ENCODE measurements at places on chromosomes 7 and 10. TPM values are rescaled to one million over a fixed set of nuclear protein-coding genes. Genes with fewer than 3 reads are reported as not detected.
A peak's percentile ranks its signal among the peaks of the same experiment; 100 is the strongest.

- DNase-seq = no peak
These were observed 51.5 kb downstream of the RSU1 start for GRCh38 chr10:16765509-16766375.

- peak; percentile 5 for DNase-seq
These were observed at the start of gene PLCE1 for GRCh38 chr10:93993782-93994437. Gene PLCE1 (plus strand): TSS chr10:93993931. CDS start chr10:94031047, 37,116 bp downstream.

- no peak for DNase-seq
These were observed 65.1 kb upstream of the PIP4K2A start for GRCh38 chr10:22779331-22780019.

DNA sequence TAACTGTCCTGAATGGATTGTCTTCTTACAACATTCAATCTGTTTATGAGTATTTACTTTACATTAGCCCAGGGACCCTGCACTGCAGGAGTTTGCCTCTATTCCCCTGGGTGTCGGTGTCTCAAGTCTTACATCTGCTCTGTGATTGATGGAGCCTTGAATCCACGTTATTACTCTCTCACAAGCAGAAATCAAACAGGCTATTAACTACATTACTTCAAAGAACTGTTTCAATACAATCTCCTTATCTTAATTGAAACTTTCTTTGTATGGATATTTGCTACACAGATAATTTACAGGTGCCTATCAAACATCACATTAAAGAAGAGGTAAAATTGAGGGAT is 3.1 kb upstream of the ARID5B start:
- no peak for DNase-seq

DNA sequence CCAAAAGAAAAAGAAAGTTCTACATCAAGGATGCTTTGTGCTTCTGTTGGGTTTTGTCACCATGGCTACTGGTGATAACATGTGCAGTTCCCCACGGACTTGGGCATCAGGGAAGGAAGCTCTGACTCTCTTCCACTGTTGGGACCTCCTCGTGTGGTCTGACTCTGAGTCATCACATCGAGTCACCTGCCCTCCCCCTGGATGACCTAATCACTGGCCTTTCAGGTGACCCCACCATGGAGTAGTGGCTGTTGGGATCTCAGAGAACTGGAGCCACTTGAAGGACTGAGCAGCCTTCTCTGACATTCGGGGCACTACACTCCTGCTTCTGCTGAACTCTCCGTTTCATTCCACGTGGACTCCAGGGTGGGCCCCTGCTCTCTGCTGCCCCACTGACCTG is 60.8 kb upstream of the DOCK1 start:
- DNase-seq = no peak

The GDF10 gene
- total RNA-seq = 0.12 TPM

DNA sequence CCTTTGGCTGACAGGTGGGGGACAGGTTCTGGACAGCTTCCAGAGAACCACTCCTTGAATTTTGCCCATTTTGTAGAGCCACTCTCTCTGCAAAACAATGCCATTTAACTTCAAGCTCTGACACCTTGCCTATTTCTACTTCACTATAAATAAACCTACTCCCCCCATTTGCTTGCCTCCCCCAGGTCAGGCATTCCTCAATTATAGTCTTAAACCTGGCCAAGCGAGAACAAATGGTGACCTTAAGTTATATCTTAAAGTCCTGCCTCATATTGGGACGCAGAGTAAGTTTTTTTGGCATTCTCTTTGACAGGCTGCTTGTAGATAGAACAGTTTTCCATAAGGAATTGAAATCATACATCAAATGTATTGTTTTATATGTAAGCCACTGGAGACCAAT is 706.9 kb downstream of the LRMDA start:
- DNase-seq = no peak

DNA sequence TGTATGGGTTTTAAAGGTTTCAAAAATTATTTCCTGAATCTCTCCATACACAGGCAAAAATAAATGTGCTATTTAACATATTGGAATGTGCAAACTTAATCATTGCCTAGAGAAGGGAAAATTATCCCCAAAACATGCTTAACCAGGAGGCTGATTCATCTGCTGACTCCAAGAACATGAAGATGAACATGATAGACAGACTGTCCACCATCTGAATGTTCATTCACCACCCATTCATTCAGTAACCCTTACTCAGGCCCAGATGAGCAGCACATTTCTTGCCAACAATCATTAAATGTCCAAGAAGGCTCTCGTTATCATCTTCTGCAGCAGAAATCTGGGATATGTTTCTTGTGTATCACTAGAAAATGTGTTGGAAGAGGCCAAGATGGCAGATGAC is 110.6 kb downstream of the PPP1R9A start:
- no peak for DNase-seq

The OLAH gene
- total RNA-seq = 0.74 TPM

DNA sequence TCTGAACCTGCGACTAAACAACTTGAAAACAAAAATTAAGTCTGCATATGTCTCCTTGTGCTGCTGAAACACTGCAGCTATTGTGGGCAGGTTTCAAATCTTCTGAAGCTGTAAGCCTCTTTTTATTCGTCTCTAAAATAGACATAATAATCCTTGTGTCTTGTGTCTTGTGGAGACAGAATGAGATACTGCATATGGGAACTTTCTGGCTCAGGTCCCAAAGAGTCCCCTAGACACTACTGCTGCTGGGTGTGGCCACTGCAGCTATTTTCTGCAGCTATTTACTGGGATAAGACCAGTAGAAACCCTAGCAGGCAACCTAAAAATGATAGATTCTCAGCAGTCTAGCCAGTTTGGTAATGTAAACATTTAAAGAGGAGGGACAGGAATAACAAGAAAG is 252.0 kb downstream of the ELMO1 start:
- no peak for DNase-seq

The DOCK1 gene
- 0.49 TPM for total RNA-seq

The GPR15LG gene
- not detected for total RNA-seq

DNA sequence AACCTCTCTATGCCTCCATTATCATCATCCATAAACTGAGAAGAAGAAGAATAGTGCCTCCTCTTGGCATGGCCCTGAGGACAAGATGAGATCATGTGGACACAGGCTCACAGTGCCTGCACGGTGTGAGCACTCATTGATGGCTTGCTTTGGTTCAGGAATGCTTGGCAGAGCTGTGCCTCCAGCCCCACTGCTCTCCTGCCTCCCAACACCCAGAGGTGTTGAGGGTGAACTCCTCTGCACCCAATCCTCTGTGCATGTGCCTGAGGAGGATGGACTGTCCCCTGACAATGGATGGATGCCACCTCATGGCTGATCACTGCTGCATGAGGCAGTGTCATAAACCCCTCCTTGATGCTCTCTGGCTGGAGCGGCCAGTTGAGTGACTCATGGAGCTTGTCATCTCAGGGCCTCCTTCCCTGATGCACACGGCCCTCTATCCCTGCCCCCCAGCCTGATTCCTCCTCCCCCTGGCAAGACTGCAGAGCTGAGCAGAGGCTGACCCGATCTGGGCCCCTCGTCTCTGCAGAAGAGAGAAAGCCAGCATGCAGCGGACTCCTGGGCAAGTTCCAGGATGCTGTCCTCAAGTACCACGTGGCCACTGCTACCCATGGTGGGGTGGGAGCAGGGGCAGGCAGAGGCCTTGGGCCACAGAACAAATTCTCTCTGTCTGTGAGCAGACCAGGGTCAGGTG is 136.3 kb downstream of the KCNMA1 start:
- DNase-seq = no peak

The ZNF33A gene
- total RNA-seq = 27.1 TPM

The PDCD4 gene
- total RNA-seq = 143 TPM

- DNase-seq = no peak
These were observed 3.8 kb upstream of the CAV2 start for GRCh38 chr7:116495736-116496135.

The HOXA13 gene
- total RNA-seq = not detected

The FAM53B gene
- total RNA-seq = 11.9 TPM

DNA sequence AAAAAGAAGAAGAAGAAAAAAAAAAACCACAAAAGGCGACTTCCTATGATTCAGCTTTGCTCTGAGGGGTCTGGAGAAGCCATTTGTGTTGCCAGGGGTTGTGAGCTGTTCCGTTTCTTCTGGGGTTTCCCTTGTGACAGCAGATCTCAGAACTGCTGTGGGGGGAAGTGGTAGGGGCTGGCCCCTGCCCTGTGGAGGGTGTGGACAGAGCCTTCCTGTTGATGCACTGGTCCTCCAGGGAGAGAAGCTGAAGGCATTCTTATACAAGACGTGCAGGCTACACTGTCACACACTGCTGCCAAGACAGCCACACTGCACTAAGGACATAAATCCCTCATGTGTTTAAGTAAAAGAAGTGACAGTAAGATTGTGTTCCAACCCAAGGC is 17.3 kb upstream of the CSGALNACT2 start:
- DNase-seq = peak; percentile 91

DNA sequence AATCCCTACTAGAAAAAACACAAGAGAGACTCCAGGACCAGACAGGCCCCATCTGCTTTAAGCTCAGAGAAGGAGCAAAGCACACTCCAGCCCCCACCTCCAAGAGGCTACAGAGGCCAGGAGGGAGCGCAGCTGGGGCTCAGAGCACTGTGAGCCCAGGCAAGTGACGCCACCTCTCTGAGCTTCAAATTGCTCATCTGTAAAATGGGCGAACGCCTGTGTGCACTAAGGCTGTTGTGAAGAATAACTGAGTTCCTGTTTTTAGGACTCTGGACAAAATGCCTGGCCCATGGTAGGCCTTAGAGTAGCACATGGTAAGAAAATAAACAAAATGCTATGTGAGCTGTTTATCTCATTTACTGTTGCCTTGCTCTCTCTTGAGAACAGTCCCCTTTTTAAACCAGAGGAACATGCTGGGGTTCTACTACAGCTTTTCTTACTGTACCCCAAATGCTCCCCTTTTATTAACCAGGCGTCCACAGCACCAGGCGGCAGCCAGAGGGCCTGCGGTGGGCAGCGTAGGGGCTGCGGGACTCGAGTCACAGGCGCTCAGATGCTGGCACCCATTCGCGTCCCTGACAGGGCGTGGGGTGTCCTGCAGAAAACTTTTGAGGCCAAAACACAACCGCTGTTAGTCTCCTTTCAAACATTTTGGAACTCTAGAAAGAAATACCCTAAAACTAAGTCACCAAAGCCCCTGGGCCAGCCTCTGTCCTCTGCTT is 103.8 kb downstream of the TAX1BP1 start:
- DNase-seq = no peak

DNA sequence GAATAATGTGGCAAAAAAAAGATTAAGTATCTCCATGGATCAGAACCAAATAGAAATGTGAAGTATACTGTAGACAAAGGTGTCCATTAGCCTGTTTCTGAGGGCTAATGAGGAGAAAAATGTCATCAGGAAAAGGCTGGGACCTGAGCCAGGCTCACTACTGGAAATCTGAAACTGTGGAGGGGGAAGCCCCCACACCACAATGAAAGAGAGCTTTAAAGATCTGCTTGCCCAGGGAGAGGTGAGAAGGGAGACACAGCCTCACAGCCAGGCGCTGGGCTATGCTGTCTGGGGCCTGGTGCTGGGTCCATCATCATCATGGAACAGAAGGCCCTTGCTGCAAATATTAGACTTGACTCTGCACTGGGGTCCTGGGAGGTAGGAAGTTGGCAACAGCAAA is 90.4 kb downstream of the OSBPL3 start:
- DNase-seq = no peak

DNA sequence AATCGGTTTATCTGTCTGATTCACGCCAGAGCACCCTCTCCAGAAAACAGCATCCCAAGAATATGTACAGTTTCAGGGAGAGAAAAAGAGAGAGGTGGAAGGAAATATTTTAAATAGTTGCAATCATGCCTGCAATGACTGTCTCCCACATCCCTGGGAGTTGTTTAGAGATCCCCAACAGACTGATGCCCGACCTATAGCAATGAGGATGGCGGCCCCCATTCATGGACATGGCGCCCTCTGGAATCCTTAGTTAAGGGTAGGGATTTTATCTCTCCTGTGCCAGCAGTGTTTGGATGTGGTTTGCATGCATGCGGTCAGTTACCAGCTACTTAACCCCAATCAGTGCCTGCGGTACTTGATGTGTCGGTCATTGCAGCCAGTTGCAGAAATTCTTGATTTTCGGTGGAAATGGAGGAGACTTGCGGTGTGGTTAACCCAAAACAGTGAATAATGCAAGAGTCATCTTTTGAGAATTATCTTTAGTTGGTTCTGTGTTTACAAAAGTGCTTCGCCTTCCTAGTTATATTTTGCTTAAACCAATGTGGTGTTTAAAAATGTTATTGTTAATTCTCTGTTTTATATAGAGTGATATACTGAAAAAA is 186.0 kb upstream of the TCF7L2 start:
- no peak for DNase-seq

DNA sequence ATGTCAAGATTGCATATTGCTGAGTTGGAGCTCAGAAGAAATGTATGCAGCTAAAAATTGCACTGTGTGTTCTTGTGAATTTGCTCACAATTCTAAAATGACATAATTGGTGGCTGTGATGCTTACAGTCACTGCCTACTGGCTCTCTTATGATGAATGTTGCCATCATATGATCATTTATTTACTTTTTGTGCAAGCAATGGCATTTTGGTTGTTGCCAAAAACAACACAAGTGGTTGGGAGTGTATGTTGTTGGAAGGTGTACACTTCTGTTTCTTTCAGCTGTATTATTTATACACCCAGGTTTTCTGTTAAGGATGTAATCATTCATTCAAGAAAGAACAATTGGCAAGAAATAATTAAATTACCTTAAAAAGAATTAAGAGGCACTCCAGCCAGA is 28.9 kb downstream of the PON1 start:
- DNase-seq = no peak

- no peak for DNase-seq
These were observed 39.6 kb downstream of the ABCB1 start for GRCh38 chr7:87561102-87561501.

DNA sequence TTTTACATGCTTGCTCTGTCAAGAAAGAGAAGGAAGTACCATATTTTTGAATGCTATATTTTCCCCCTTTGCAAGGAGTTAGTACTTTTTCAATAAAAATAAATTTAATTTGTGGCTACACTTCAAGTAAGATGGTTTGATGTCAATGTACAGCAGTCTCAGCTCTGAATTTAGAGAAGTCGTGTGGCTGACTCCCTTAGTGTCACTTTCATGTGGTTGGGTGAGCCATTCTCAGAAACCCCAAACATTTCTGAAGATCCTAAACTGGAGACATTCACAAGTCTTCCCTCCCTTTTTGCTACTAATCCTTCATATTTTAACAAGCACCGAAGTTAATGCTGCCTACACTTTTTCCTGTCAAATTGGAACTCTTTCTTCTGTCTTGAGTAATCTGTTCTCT is 244.4 kb downstream of the DYNC1I1 start:
- no peak for DNase-seq

The RNF32 gene
- total RNA-seq = 0.64 TPM

The ITIH2 gene
- total RNA-seq = not detected

DNA sequence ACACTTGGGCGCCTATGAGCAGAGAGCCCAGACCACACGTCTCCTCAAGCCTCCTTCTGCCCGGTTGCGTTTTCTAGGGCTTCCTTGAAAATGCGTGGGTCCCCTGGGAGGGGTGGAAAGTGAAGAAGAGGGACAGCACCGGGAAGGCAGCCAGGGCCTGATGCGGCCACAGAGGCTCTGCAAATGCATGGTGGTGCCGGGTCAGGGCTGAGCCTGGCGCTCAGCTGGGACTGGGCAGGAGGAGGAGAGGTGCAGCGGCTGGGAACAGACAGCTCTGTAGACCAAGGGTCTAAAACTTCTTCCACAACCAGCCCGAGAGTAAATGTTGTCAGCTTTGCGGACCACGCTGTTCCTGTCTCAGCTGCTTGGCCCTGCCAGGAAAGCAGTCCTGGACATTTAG is 1.6 kb downstream of the DPYSL4 start:
- DNase-seq = no peak

- no peak for DNase-seq
These were observed 630 bp downstream of the ZNF680 start for GRCh38 chr7:64562256-64562625.

The CLDN15 gene
- total RNA-seq = 11.1 TPM

The CALHM1 gene
- not detected for total RNA-seq

- DNase-seq = no peak
These were observed 3.0 kb downstream of the UCMA start for GRCh38 chr10:13231190-13231589.

The TAS2R41 gene
- total RNA-seq = not detected
